ENCODE measurements at places on chromosomes 7 and 10. TPM values are rescaled to one million over a fixed set of nuclear protein-coding genes. Genes with fewer than 3 reads are reported as not detected.

GRCh38 chr7:11956991-11957390 lies 125.0 kb upstream of the THSD7A start:
- no peaks in the 10 kb centered on the region for H3K27me3 ChIP-seq
- H3K4me1 ChIP-seq, result no peaks in the 10 kb centered on the region
- no peaks in the 10 kb centered on the region for H3K36me3 ChIP-seq
- no peak overlapping the region for H3K27ac ChIP-seq

The FXYD4 gene
- 1.0 TPM for total RNA-seq

The CPA2 gene
- total RNA-seq, result not detected

The NT5C3A gene
- total RNA-seq, result 26.5 TPM

GRCh38 chr10:114359953-114360345 lies 44.4 kb downstream of the AFAP1L2 start:
- H3K36me3 ChIP-seq, result no peaks in the 10 kb centered on the region
- no peak overlapping the region for H3K4me3 ChIP-seq
- no peaks in the 10 kb centered on the region for H3K27me3 ChIP-seq

DNA sequence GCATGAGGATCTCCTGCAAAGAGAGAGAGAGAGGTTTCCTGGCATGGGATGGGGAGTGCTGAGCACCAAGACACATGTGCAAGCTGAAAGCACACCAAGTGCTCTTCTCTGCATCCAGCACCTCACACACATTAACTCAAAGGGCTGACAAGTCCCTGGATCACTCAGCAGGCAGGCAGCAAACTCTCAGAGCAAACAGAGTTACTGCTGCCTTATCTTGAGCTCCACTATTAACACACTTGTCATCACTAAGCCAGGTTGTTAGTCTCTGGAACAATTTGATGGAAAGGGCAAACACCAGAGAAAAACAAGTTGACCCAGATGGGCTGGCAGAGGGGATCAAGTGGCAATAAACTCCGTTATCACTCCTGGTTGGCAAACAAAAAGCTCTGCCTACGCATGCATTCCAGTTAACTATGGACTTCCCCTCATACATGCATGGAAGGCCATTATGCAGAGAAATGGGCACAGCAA lies 349.9 kb downstream of the KCNMA1 start:
- no peaks in the 10 kb centered on the region for H3K27me3 ChIP-seq
- DNase-seq, result no peak
- no peak overlapping the region for H3K27ac ChIP-seq

- H3K4me3 ChIP-seq, result no peak overlapping the region
- H3K27ac ChIP-seq, result no peak overlapping the region
- DNase-seq, result no peak
- H3K36me3 ChIP-seq, result no peaks in the 10 kb centered on the region
- H3K27me3 ChIP-seq, result no peaks in the 10 kb centered on the region
These were observed 99.8 kb downstream of the SND1 start for GRCh38 chr7:127751490-127752448.
